ENCODE measurements at places on chromosomes 3 and 15.

DNA sequence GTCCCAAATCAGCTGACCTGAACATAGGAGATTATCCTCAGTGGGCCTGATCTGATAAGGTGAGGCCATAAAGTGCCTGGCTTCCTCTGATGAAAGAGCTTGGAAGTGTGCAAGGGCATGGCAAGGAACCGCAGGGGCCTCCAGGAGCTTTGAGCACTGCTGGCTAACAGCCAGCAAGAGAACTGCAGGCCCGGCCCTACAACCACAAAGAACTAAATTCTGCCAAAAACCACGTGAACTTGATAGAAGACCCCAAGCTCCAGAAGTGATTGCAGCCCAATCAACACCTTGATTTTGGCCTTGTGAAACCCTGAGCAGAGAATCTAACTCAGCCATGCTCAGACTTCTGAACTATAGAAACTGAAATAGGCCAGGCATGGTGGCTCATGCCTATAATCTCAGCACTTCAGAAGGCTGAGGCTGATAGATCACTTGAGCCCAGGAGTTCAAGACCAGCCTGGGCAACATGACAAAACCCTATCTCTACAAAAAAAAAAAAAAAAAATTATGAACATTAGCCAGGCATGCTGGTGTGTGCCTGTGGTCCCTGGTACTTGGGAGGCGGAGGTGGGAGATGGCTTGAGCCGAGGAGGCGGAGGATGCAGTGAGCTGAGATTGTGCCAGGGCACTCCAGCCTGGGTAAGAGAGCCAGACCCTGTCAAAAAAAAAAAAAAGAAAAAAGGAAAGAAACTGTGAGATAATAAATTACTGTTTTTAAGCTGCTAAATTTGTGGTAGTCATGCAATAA, 7.7 kb upstream of the DIS3L start:
- no peak for DNase-seq

- DNase-seq: no peak
Observed at GRCh38 chr3:81699536-81700320, 61.7 kb downstream of the GBE1 start.

- no peak for DNase-seq
Observed at GRCh38 chr3:120171134-120171873, 77.1 kb upstream of the GSK3B start.

- no peak for DNase-seq
Observed at GRCh38 chr3:34727700-34728099, 911.6 kb upstream of the ARPP21 start.

GRCh38 chr3:50395070-50395860, 35.9 kb upstream of the TMEM115 start:
- DNase-seq: no peak

- DNase-seq: no peak
Observed at GRCh38 chr3:58555203-58555602, 18.2 kb upstream of the ACOX2 start.

DNA sequence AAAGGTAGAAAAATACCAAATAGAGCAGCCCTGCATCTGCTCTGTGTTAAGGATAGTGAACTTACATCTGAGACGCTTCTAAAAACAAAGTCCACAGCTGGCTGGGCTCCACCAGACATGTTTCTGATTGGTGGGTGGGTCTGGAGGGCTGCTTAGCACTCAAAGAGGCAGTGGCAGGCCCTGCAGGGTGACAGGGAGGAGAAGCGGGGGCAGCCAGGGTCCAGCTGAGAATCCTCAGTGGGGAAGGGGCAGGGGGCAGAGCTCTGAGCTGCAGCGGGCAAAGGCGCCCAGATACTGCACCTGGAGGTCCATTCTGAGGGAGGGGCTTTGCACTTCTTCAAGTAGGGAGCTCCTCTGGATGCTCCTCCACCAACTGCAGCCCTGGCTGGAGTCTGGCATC, 28.1 kb downstream of the PRR23E start:
- DNase-seq: no peak

- DNase-seq: no peak
Observed at GRCh38 chr3:88882121-88882520, 225.3 kb upstream of the EPHA3 start.

- peak; percentile 37 for DNase-seq
Observed at GRCh38 chr3:181712553-181713279, 991 bp downstream of the SOX2 start.

GRCh38 chr3:194034346-194035336, 101.3 kb upstream of the HES1 start:
- no peak for DNase-seq

GRCh38 chr15:65338823-65339222, 34.3 kb downstream of the RNU5B-1 start:
- DNase-seq: no peak

DNA sequence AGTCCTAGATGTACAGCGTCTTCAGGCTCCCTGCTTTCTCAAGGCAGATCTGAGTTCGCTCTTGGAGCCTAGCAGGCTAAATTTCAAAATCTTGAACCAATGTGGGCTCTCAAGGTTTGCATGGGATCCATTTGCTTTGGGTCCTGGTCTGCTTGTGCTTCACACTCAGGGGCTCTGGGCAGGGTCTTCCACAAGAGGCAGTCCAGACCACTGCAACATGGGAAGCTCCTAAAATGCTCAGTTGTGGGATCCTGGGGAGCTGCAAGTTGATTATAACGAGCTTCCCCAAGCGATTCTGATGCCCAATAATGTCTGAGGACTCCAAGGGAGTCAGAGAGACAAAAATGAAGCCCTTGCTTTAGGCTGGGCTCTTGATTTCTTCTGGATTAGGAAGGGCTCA, 6.7 kb downstream of the NUTM1 start:
- no peak for DNase-seq

DNA sequence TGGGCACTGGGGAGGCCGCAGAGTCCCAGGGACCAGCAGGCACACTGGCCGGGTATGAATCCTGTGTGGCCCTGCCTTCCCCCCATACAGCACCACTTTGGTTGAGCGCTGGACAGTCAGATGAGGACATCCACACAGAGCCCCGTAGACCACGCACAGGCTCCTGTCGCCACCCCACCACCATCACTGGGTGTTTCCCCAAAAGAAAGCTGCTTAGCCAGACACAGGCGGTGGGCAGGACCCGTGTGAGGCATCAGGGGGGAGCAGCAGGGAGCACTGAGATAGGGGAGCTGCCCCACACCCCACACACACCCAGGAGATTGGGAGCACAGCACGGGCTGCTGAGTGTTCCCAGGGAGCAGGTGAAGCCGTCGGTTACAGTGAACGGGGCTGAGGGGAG, 42.4 kb upstream of the SLC41A3 start:
- DNase-seq: no peak

- no peak for DNase-seq
Observed at GRCh38 chr3:79178471-79179180, 589.2 kb downstream of the ROBO1 start.

DNA sequence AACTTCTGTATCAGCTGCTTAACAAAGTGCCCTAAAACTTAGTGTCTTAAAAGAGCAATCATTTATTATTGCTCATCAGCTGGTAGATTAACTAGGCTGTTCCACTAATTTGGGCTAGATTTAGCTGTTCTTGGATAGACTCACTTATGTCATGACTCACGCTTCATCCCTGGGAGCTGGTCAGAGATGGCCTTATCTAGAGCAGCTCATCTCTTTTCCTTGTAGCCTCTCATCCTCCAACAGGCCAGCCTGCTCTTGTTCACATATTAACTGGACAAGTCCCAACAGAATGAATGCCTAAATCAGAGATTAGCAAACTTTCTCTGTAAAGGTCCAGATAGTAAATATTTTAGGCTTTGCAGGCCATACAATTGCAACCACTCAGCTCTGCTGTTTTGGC, 66.9 kb upstream of the PLAAT1 start:
- no peak for DNase-seq

GRCh38 chr3:69749461-69749860, 10.2 kb downstream of the MITF start:
- no peak for DNase-seq

- DNase-seq: no peak
Observed at GRCh38 chr3:195270079-195270816, 711 bp downstream of the XXYLT1 start.

- DNase-seq: no peak
Observed at GRCh38 chr3:13574083-13574797, 25.3 kb downstream of the FBLN2 start.

GRCh38 chr3:4464576-4464975, 2.5 kb downstream of the SUMF1 start:
- DNase-seq: no peak

GRCh38 chr3:30282154-30282696, 324.2 kb upstream of the TGFBR2 start:
- DNase-seq: peak; percentile 41

GRCh38 chr3:194711286-194711685, 25.6 kb downstream of the FAM43A start:
- no peak for DNase-seq

GRCh38 chr15:54843006-54843405, 353.7 kb downstream of the RSL24D1 start:
- DNase-seq: no peak

GRCh38 chr3:188179006-188179966, 25.3 kb downstream of the LPP start:
- no peak for DNase-seq

- no peak for DNase-seq
Observed at GRCh38 chr3:94028093-94028837, at the start of gene STX19. STX19 (minus strand) TSS chr3:94028597; CDS start chr3:94015269, 13,328 bp downstream.

DNA sequence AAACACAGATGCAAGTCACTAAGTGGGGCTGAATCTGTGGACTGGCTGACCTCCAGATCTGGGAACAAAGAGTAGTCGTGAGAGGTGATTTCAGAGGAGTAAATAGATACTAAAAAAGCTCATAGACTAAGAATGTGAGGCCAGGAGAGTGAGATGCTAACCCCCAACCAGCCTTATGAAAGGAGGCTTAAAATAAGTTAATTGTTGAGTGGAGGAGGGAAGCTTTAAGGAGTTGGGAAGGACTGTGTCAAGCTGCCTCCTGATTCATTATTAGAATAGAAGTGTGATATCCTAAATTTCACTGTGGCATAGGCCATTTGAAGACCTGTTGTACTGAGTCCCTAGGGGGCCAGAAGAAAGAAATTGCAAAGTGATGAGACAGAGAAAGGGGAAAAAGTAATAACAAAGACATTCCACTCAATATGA, 107.6 kb downstream of the RBPMS2 start:
- DNase-seq: peak; percentile 55

DNA sequence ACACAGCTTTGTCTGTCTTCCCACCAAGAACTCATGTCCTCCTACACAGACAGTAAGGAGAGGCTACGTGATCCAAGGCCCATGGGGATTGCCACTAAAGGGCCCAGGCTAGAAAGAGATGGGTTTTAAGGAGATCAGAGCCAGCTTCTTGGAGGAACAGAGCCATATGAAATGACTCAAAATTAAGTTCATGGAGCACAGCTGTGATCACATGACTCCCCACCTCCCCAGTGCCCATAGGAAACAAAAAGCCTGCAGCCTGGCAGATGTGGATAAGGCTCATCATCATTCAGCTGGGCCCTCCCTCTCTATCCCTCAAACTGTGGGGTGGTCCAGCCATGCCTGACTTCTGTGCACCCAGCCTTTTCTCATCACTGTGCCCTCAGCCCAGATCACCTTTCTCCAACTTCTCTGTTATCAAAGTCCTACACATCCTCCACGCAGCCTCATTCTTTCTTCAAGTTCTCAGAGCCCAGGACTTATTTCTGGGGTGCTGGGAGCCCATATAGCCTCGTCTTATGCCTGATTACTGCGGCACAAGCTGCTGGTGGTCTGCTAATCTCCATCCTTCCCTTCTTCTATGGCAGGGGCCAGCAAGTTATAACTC, 137.6 kb downstream of the SMAD6 start:
- no peak for DNase-seq

GRCh38 chr3:186251948-186252619, 110.0 kb downstream of the DGKG start:
- no peak for DNase-seq

- DNase-seq: no peak
Observed at GRCh38 chr15:100642213-100642949, 40.0 kb downstream of the ASB7 start.

- no peak for DNase-seq
Observed at GRCh38 chr3:137062250-137062649, 104.5 kb downstream of the IL20RB start.

DNA sequence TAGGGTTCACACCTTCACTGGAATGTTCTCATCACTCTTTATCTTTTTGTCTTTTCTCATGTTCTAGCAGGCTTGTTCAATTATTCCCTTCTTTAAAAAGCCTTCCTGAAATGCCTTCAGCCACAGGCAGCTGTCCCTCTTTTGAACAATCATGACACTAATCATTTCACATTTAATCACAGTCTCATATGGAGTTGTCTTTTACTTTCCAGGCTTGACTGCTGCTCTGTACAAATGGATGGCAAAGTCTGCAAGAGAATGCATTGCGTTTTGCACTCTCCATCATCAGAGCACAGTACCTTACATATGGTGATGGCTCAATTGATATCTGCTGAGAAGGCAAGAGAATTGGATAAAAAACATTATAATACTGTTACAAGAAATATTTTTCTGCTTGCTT, 529.8 kb downstream of the DIPK2A start:
- no peak for DNase-seq

DNA sequence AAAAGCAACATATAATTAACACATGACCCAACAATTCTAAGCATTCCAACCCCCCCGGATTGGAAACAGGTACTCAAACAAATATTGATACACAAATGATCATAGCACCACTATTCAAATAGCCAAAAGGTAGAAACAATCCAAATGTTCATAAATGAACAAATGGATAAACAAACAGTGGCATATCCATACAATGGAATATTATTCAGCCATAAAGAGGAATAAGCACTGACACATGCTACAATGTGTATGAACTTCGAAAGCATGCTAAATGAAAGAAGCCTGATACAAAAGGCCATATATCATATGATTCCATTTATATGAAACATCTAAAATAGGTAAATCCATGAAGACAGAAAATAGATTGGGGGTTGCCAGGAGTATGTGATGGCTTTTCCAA, 62.8 kb downstream of the XRN1 start:
- no peak for DNase-seq

DNA sequence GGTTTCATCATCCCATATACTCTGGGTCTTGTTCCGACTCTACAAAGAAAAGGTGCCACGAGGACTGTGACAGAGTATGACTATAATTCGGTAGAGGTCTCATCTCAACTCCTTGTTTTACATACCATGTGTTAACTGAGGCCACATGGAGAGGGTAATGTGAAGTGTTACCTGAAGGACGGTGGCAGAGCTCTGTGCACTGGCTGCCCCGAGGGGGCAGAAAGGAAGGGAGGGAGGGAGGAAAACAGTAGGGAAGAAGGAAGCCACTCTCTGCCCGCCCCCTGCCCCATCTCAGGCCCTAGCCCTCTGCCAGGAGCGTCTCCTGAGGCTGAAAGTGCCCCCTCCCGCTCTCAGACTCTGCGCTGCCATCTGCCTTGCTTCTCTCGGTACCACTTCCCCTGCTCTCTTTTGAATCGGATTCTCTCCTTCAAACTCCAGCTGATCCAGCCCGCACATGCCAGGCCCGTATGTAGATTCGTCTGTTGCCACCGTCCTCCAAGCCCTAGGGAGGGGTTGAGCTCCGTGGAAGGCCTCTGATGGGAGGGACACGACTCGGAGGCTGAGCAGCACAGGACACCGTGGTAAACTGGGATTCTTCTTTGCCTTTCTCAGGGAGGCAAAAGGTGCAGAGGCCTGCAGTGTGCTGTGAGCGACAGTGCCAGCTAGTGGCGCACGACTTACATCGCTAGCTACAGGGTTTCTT, 70.5 kb upstream of the ATP10A start:
- DNase-seq: no peak
